ENCODE measurements at places on chromosomes 12 and 14. TPM values are rescaled to one million over a fixed set of nuclear protein-coding genes. Genes with fewer than 3 reads are reported as not detected.
A peak's percentile ranks its signal among the peaks of the same experiment; 100 is the strongest.

DNA sequence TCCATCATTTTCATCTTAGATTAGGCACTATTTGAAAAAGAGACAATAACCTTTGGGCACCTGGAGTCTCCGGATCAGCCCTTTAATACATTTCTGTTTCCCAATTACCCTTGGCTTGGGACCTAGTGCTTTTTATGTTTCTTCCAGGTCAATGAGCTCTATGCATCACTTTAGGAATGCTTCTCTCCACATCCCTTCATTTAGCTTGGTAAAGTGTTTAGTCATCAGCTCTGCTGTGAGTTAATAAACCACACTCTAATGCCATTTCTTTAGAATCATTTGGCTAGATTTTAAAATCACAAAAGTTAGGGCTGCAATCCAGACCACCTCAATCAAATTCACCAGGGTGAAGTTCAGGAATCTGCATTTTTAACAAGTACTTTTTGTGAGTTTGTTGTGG, 41.7 kb downstream of the RASSF9 start:
- no peak for DNase-seq

GRCh38 chr14:104335611-104336010, 197.2 kb downstream of the KIF26A start:
- DNase-seq, result peak; percentile 25

DNA sequence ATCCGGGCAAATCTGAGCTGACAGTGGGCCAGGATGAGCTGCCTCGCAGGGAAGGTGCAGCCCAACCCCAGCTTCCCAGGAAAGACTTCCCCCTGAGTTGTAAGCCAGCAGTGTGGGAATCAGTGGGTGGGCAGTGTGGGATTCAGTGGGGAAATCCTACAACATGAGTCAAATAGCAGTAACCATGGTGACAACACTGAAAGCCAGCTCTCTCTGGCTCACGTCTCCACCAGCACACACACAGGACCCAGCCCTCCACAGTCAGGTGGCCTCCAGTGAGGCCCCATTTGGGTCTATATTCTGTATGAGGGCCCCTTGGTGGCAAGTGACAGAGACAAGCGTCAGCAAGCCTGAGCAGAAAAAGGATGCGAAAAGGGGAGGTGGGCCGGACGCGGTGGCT, 6.0 kb upstream of the LGALS3 start:
- peak; percentile 88 for DNase-seq

DNA sequence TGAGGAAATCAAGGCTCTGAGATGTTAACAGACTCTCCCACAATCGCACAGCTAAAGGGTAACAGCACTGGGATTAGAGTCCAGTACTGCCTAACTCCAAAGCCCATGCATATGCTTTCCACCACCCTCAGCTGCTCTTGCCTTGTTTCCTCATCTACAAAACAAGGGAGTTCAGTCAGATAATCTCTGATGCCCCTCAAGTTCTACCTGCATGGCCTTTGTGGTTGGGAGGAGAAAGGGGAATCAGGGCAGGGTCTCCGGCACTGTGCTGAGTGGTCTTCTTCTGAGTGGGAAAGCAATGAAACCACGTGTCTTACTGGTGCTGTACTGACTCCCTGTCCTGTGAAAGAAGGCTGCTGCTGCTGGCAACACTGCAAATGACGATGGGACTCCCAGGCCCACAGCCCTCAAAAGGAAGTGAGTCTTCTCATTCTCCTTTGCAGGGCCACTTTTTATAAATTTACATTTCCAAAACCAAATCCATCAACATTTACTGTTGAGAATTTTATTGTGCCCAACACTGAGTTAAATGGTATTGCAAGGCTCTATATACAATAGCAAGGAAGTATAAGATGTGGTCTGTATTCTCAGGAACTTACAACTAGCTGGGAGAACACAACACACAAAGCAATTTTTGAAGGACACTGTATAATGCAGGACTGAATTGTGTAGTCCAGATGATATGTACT, 19.7 kb upstream of the DUSP16 start:
- no peak for DNase-seq

- no peak for DNase-seq
These were observed 73.8 kb upstream of the BDKRB2 start for GRCh38 chr14:96130854-96131253.

GRCh38 chr14:70735043-70735442, 74.3 kb downstream of the MAP3K9 start:
- DNase-seq, result no peak

DNA sequence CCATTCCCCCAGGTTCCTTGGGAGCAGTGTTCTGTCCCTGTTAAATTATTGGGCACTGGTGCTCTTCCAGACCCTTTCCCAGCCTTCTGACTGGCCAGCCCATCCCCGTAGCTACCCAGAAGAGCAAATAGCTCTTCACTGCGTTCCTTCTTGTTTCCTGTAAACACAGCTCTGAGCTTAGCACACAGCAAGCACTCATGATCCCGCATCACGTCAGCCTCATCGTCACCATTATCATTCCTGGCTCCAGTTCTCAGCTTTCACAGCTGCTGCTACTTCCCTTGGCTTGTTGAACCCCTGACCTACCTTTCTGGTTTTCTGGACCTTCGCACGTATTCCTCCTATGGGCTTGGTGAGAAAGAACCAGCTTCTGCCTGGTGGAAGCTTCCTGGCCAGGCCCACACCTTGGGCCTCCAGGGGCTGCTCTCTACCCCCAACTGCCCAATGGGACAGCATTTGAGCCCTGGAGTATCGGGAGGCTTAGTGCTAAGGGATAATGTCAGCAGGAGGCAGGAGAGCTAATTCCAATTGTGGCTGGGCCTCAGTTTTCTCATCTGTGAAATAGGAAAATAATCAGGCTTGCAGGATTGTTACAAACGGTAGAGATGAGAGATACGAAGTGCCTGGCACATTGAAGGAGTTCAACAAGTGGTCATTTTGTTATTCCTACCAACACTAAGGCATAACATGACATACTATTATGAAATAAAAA, 22.6 kb upstream of the PAPOLA start:
- DNase-seq, result no peak

Gene PSMC1
- total RNA-seq, result 401 TPM

Gene CLEC2A
- not detected for total RNA-seq

Gene NFE2
- total RNA-seq, result not detected

Gene LGR5
- total RNA-seq, result not detected

Gene ST8SIA1
- not detected for total RNA-seq

Gene AKAP3
- 2.5 TPM for total RNA-seq

Data from SJSA1 (cell line).